ENCODE measurements at places on chromosomes 16 and 17.

GRCh38 chr16:81888520-81889394 is 109.7 kb downstream of the PLCG2 start:
- DNase-seq, result no peak

GRCh38 chr16:60127196-60127595 is 1393.1 kb upstream of the GOT2 start:
- no peak for DNase-seq

GRCh38 chr16:81201267-81201666 is 37.2 kb upstream of the BCO1 start:
- no peak for DNase-seq

- no peak for DNase-seq
Observed at GRCh38 chr17:4577386-4577993, 6.8 kb upstream of the SMTNL2 start.

GRCh38 chr17:142102-142661 is 4.8 kb downstream of the SCGB1C2 start:
- DNase-seq, result no peak

DNA sequence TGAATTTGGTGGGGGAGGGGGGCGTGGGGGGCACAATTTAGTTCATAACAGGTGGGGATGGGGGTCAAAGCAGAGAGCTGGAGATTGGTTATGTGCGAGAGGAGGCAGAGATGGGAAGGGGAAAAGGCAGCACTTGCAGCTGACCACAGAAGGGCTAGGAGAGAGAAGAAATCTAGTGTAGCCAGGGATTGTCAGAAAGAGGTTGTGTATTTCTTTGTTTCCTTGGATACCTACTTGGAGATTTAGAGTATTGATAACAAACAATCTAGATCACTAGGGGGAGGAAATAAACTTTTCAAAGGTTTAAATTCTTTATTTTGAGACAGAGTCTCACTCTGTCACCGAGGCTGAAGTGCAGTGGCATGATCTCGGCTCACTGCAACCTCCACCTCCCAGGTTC is 47.1 kb upstream of the YPEL2 start:
- no peak for DNase-seq

DNA sequence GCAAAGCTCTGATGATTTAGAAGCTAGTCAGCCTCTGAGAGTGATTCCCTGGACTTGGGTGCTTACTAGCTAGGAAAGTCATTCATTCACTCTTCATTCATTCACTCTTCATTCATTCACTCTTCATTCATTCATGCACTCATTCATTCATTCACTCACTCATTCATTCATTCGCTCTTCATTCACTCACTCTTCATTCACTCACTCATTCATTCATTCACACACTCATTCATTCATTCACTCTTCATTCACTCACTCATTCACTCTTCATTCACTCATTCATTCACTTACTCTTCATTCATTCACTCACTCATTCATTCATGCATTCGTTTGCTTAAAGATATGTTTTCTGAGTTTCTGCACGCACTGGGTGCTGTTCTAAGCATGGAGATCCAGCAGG is 292.7 kb upstream of the TNRC6C start:
- no peak for DNase-seq

- no peak for DNase-seq
Observed at GRCh38 chr17:70288540-70289290, 119.4 kb downstream of the KCNJ2 start.

DNA sequence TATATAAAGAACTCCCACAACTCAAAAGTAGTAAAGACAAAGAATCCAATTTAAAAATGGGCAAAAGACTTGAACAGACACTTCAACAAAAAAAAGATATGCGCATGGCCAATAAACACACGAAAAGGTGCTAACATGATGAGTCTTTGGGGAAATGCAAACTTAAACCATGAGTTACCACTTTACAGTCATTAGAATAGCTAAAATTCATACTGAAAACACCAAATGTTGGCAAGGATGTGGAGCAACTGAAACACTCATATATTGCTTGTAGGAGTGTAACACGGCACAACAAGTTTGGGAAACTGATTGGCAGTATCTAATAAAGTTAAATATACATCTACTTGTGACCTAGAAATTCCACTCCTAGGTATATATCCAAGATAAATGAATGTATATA is 3.0 kb upstream of the PIK3R5 start:
- DNase-seq, result no peak

DNA sequence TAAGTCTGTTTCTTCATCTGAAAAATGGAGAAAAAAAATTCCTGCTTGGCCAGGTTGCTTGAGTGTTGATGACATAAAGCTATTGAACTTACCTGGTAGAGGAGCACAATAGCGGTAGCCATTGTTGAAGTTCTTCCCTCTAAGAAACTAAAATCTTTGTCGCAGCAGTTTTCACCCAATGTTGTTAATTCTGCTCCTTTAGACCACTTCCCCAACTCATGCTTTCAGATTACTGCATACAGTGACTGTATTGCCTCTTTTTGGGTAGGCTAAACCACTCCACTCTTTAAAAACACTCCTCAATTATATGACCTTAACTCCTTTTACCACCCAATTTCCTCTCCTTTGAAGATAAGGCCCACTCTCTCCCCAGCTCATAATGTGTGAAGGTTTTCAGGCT is 35.7 kb upstream of the CCL2 start:
- DNase-seq, result no peak

DNA sequence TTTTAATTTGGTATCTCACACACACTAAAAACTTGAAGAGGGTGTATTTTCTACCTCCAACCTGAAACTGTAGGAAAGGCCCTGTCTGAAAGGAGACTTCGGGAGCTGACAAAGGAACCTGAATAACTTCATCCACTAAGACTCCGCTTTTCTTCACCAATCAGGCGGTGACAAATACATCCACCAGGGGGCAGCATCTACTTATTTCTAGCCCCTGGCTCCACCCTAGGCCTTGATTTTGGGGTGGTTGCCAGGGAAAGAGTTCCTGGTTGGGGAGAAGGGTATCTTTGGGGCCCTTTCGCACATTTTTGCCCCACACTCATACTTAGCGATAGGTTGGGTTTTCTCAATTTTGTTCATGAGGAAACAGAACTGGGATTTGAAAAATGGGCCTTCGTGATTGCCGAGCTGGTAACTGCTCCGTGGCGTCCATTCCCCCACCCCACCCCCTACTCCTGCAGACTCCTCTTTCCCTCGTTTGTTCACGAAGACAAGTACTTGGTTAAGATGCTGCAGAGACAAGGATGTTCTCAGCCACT is 4.8 kb upstream of the ARL4D start:
- DNase-seq, result peak; percentile 78

GRCh38 chr17:1487939-1488825 is 4.3 kb downstream of the MYO1C start:
- no peak for DNase-seq

DNA sequence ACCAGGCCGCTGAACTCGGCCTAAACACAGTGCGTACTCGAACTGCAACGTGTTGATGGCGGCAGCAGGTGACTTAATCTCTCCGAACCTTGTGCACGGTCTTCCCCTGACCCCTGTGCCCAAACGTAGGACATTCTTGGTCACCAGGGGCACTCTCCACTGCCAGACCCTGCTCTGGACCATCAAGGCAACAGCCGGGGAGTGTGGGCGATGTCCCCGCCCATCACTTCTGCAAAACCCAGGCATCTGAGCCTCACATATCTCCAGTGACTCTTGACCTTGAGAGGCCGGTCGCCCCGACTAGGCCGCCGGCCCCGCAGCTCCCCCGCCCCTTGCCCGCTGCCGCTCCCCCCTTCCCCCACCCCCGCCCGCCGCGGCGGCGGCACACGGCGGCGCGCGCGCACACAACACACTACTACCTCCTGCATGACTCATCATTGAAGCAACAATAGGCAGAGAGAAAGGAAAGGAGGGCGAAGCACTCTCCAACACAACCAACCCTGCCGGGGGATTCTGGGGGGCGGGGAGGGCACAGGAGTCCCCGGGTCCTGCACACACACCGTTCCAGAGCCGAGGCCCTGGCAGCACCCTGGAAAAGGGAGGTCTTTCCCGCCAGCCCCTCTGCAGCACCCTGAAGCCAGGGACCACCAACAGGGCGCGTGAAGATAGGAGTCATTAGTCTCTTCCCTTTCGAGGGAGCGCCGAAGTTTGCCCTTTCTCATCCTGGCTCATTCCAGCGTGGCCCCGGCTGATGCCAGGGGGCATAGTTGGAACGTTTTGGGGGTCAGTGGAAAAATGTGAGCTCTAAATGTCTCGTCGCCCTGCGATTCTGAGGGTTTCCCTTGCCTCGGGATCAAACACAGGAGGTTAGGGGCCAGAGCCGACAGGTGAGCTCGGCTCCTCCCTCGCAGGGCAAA is 1.9 kb downstream of the MNT start:
- DNase-seq, result peak; percentile 18

GRCh38 chr16:72013389-72013788 is 4.8 kb downstream of the DHODH start:
- DNase-seq, result no peak

DNA sequence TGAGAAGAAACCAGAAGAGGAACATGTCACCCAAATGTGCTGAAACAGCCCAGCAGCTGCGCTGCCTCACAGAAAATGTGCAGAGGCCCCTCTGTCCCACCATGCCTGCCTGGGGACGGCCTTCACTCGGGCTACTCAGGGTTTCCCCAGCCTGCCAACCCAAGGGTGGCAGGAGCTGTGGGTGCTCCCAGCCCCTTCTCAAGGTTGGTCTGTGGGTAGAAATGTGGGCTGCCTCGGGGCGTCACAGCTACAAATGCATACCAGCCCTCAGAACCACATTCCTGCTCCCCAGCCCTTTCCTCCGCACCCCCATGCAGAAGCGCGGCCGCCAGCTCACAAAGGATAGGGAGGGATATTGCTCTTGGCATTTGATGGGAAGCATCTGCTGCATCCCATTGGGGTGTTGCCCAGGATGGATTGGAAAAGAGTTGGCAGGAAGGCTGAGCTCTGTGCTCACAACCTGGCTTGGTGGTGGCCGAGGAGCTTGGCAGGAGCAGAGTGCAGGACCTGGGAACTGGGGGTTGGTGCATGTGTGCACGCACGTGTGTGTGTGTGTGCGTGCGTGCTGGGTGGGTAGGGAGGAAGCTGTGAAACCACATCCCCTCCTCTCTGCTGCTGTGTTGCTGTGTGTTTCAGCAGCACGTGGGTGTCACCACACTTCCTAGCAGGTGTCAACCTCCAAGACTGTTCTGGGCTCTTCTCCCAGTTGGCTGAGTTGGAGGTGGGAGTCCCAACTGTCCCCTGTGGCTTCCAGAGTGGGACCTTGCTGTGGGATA is 304.4 kb downstream of the SEC14L1 start:
- DNase-seq, result peak; percentile 64

DNA sequence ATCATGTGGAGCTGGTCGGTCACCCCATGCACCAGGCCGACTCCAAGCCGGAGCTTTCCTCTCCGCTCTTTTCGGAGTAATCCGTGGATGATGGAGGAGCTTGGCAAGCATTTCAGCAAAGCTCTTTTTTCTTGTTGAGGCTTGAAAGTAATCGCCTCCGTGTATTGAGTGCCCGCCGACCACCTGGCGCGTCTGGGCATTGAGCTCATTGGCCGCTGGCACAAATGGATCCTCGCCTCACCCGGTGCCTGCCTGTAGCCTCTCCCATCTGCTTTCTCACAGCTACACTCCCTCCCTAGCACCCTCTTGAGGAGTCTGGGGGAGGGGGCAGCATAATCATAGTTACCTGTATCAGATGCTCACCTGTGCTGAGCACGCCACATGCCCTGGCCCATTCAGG is 148.9 kb downstream of the CMIP start:
- DNase-seq, result no peak

DNA sequence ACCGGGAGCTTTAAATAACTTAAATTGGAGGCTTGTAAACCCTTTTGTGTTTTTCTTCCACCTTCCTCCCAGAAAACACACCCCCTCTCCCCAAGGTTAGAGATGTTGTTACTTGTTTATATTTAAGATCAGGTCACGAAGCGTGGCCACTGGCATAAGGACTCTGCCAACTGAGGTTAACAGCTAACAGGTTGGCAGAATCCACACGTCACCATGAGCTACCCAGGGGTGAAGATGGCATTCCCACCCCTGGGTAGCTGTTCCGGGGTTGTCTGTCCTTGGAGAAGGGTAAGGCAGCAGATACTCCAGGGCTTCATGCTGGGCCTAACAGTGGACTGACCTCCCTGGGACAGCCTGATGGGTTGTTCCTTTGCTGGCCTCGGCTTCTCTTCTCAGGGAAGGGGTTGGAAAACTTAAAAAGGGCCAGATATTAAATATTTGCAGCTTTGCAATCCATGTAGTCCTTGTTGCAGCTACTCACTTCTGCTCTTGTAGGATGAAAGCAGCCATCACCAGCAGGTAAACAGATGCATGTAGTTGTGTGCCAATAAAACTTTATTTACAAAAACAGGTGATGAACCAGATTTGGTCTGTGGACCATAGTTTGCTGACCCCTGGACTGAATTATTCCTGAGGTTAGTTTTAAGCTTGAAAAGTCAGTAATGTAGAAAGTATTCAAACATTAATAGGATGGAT is 148.6 kb downstream of the MSI2 start:
- no peak for DNase-seq

DNA sequence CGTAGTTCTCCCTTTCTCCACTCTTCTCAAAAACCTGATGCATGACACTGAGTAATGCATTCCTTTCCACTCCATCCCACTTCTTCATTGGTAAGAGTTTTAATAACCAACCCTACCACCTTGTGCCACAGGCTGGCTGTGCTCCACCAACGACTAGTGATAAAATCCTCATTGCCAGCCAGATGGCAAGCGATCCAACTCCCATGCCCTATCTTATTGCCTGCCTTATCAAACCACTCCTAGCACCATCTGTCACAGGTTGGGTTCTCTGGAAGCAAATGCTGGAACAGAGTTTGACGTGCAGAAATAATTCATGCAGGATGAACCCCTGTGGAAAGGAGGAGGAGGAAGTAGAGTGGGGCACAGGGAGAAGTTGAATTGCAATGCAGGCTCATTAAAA is 99.5 kb downstream of the CHD9NB start:
- DNase-seq, result no peak

- no peak for DNase-seq
Observed at GRCh38 chr16:67260426-67261063, 11.8 kb downstream of the SLC9A5 start.

- DNase-seq, result no peak
Observed at GRCh38 chr17:21674242-21674731, 18.0 kb upstream of the KCNJ18 start.

GRCh38 chr17:31114956-31115555 is 20.3 kb downstream of the NF1 start:
- DNase-seq, result no peak

DNA sequence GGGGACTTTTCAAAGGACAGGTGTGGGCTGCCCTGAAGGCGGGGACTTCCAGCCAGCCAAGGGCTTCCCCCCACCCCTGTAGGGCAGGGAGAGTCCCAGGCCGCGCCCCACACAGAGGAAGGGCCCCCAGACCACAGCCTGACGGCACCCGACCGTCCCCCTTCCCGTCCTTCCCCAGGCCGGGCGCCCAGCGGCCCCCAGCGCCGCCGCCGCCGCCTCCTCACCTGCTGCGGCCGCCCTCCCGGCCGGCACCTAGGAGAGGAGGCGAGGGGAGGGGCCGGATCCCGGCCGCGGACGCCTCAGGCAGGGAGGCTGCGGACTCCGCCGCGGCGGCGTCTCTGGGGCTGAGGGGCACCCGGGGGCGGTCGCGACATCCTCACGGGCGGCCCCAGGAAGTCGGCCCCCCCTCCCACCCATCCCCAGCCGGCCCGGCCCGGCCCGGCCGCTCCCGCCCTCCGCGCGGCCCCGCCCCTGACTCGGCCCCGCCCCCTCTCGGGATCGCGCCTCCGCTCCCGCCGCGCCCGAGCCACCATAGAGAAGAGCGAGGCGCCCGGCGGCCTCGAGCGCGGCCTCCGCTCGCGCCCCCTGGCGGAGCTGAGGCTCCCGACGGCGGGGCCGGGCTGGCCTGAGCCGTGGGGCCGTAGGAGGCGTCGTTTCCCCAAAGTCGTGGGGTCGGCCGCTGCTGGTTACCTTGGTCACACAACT is 25.5 kb upstream of the RFFL start:
- peak; percentile 70 for DNase-seq

- DNase-seq, result no peak
Observed at GRCh38 chr16:19948186-19949104, 63.8 kb upstream of the GPRC5B start.
